ENCODE measurements at places on chromosomes 2 and 18.

DNA sequence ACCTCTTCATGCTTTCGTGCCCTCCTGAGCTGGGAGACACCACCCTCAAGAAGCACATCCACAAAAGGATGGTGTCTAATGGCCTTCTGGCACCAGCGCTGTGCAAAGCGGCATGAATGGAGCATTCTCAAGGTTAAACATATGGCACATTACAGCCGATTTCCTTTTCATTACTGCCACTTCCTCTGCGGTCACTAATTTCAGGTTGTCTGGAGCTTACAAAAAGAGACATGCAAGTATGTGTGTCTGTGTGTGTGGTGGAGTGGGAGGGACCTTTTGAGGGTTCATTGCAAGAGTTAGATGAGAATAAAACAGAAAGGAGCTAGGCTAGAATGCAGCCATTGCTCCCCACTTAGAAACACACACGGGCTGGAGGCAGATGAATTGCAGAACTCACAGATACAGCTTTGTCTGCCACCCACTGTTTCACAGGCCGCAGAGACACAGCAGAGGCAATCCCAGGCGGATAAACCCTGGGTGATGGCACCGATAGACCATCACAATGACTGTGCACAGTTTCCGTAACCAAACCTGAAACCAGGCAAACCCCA, 76.0 kb downstream of the TGIF1 start:
- DNase-seq, result no peak

DNA sequence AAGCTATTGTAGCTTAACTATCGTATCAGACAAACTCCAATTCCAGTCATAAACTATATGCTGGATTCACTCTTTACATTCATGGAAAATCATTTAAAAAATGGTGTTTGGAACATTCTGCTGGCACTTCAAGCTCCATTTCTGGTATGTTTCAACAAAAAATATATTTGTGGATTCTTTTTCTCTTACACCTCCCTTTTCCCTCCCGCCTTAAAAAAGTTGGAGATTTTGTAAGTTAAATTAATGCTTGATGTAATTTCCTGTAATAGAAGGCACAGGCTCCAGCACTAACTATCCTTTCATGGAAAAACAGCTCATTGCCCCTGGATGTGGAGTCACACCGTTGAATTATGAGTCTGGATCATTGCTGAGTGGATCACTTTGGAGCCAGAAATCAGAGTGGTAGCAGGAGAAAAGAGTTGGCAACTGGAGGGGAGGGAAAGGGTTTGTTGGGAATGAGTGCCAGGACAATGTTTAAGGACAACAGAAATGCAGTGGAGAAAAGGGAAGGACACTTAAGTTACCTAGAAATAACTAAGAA, 102.8 kb downstream of the ICOS start:
- no peak for DNase-seq

GRCh38 chr2:20291106-20291564, 59.5 kb downstream of the PUM2 start:
- no peak for DNase-seq

DNA sequence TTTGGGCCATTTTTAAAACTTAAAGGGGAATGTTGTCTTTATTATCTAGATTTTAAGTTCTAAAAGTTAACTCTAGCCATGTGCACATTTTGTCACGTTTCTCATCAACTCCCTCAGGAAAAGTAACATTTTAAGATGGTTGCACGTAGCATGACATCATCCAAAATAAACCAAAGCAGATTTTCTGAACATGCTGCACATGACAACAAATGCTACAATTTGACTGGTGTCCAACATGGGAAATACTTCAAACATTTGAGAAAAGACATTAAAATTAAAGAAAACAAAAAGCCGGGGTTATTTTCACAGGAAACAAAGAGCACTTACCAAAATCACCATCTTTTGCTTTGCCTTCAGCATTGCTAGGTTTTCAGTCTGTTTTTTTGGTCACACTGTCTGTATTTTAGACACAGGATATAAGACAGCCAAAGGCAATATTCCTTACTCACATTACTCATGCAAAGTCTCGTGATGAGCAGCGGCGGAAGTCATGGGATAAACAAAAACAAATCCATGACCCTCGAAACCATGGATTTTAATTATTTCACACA, 51.3 kb upstream of the RND3 start:
- no peak for DNase-seq

- no peak for DNase-seq
Measured at GRCh38 chr2:46917628-46918027, 2.0 kb upstream of the MCFD2 start.

All from activated naive CD4-positive, alpha-beta T cell treated with anti-CD3 and anti-CD28 coated beads, Interleukin-2, amount 50 U/mL, for 16 hours (primary cell).